Karpas-422 (cell line): ENCODE measurements at places on chromosomes 2 and 18. TPM values are rescaled to one million over a fixed set of nuclear protein-coding genes. Genes with fewer than 3 reads are reported as not detected.
A peak's percentile ranks its signal among the peaks of the same experiment; 100 is the strongest.

GRCh38 chr18:48901145-48902022, 49.4 kb downstream of the SMAD7 start:
- DNase-seq, result no peak
- no peaks in the 10 kb centered on the region for H3K36me3 ChIP-seq
- H3K4me1 ChIP-seq, result no peaks in the 10 kb centered on the region
- H3K27ac ChIP-seq, result no peak overlapping the region
- no peak overlapping the region for H3K4me3 ChIP-seq

DNA sequence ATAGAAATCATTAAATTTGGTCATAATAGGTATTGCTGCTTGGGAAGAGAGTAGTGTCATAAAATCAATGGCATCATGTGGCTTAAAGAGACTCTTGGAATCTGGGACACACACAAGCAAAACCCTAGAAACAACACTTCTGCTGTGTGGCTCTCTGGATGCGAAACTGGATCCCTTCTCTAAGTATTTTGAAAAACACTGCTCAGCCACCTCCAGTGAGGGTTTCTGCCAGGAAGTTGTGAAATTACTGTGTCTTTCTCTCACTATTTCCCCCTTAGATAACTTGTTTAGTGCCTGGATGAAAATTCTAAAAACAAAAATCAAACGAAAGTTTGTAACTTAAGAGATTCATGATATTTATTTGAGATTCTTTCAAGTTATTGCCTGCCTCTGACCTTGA, 163.8 kb downstream of the RHBDD1 start:
- no peak overlapping the region for H3K4me3 ChIP-seq
- H3K27ac ChIP-seq, result no peak overlapping the region
- no peaks in the 10 kb centered on the region for H3K36me3 ChIP-seq
- no peaks in the 10 kb centered on the region for H3K4me1 ChIP-seq
- no peaks in the 10 kb centered on the region for H3K27me3 ChIP-seq

DNA sequence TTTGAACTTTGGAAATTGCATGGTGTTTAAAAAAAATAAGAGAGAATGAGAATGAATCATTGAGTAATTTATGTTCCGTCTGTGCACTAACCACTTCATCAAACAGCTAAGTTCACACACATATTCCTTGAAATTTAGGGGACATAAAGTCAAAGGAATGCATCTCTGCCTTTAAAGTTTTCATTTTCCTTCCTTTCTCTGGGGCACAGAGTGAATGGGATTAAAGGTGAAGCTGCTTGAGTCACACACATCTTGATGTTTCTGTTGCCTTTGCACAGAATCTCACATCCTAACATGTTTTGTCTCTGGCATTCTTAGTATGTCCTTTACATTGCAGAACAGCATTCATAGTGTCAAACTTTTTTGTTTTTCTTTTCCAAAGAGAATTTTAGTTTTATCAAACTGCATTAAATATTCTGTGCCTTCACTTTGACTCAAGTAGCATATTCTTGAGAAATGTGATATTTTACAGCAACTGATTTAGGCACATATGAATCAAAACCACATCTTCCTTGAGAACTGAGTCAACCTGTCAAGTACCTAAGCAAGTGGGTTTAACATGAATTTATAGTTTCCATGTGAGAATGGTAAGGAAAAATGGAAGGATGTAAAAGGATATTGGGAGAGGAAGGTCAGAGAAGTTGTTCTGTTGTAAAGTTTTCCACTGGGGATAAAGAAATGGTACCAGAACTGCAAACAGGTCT, 169.1 kb upstream of the THUMPD2 start:
- no peaks in the 10 kb centered on the region for H3K27me3 ChIP-seq
- H3K27ac ChIP-seq, result no peak overlapping the region
- no peaks in the 10 kb centered on the region for H3K36me3 ChIP-seq
- H3K4me3 ChIP-seq, result no peak overlapping the region

DNA sequence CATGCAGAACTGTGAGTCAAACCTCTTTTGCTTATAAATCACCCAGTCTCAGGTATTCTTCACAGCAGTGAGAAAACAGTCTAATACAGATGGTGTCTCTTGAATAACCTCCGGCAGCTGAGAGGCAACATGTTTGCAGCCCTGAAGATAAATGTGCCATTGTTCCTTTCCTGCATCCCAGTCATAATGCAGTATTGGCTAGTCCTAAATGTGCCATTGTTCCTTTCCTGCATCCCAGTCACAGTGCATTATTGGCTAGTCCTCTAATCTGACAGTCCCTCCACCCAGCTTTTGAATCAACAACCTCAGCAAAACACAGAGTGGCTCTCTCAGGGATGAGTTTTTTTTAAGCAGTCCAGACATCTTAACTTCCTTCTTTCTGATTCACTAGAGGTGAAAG, 550.7 kb downstream of the RIT2 start:
- H3K27ac ChIP-seq, result no peak overlapping the region
- H3K36me3 ChIP-seq, result no peaks in the 10 kb centered on the region
- DNase-seq, result no peak
- H3K4me3 ChIP-seq, result no peak overlapping the region
- no peaks in the 10 kb centered on the region for H3K4me1 ChIP-seq
- H3K27me3 ChIP-seq, result no peaks in the 10 kb centered on the region

DNA sequence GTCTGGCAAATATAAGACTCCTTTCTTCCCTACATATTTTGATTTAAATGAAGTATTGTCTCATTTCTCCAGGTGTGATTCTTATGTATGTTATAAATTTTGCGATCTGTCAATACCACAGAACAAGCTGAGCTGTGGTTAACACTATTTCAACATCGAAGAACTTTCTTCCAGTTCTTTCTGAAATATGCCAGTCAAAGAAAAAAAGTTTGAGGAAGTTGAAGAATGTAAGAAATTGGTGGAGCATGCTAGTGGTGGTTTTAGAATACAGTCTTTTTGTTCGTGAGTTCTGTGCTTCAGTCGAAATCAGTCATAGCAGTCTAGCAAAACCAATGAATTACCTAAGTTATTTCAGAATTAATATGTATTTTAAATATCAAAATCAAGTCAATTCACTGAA, 8.6 kb upstream of the COBLL1 start:
- no peaks in the 10 kb centered on the region for H3K27me3 ChIP-seq
- H3K27ac ChIP-seq, result no peak overlapping the region
- no peak for DNase-seq
- H3K4me1 ChIP-seq, result no peaks in the 10 kb centered on the region

- DNase-seq, result no peak
- no peak overlapping the region for H3K4me3 ChIP-seq
- no peaks in the 10 kb centered on the region for H3K4me1 ChIP-seq
- no peaks in the 10 kb centered on the region for H3K27me3 ChIP-seq
- no peak overlapping the region for H3K27ac ChIP-seq
- no peaks in the 10 kb centered on the region for H3K36me3 ChIP-seq
These were observed 109.5 kb downstream of the CACNB4 start for GRCh38 chr2:151989378-151989777.

- no peaks in the 10 kb centered on the region for H3K27me3 ChIP-seq
- no peaks in the 10 kb centered on the region for H3K4me1 ChIP-seq
- H3K4me3 ChIP-seq, result no peak overlapping the region
- DNase-seq, result no peak
- no peak overlapping the region for H3K27ac ChIP-seq
These were observed 132.1 kb downstream of the MAIP1 start for GRCh38 chr2:200087451-200087850.

DNA sequence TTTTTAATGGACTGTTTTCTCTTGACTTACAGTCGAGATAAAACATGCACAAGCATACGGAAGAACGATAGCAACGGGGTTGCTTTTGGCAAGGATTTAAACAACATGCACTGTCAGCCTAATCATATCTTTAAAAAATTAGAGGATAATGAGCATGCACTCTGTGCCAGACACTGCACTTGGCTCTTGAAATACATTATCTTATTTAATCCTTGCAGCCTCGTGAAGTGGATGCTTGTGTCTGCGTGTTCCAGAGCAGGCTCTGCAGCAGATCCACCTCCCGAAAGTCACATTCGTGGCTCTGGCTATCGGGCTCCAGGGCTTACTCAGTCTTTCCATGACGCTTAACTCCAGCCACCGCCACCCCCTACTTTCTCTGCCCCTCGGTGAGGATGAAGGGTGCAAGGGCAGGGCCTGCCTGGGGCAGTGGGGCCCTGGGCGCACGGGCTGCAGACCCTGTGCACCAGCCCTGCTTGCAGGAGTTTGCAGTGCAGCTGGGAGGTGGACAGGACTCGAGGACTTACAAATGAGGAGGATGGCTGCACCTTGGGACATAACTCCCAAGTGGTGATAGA, 61.7 kb downstream of the ACKR3 start:
- no peak overlapping the region for H3K27ac ChIP-seq
- no peaks in the 10 kb centered on the region for H3K27me3 ChIP-seq
- no peak overlapping the region for H3K4me3 ChIP-seq
- H3K4me1 ChIP-seq, result no peaks in the 10 kb centered on the region
- no peak for DNase-seq
- H3K36me3 ChIP-seq, result no peaks in the 10 kb centered on the region

DNA sequence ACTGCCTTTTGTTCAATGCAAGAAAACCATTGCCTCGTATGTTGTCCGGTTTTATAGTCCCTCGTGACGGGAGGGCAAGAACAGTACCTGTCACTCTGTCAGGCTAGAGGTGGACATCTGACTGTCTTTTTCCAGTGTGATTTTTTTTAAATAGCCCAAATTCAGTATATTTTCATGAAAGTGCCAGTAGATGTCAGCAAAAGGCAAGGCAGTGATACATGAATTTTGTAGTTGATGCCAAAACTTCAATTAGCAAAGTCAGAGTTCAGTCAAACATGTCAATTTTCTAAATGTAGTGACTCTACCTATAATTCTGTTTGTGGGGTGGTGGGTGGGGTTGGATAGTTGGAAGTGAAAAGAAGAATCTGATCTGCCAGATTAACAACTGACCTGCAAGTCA, 296.0 kb upstream of the MC4R start:
- H3K4me3 ChIP-seq, result no peak overlapping the region
- H3K4me1 ChIP-seq, result no peaks in the 10 kb centered on the region
- H3K27me3 ChIP-seq, result no peaks in the 10 kb centered on the region
- H3K27ac ChIP-seq, result no peak overlapping the region
- H3K36me3 ChIP-seq, result no peaks in the 10 kb centered on the region
- no peak for DNase-seq

DNA sequence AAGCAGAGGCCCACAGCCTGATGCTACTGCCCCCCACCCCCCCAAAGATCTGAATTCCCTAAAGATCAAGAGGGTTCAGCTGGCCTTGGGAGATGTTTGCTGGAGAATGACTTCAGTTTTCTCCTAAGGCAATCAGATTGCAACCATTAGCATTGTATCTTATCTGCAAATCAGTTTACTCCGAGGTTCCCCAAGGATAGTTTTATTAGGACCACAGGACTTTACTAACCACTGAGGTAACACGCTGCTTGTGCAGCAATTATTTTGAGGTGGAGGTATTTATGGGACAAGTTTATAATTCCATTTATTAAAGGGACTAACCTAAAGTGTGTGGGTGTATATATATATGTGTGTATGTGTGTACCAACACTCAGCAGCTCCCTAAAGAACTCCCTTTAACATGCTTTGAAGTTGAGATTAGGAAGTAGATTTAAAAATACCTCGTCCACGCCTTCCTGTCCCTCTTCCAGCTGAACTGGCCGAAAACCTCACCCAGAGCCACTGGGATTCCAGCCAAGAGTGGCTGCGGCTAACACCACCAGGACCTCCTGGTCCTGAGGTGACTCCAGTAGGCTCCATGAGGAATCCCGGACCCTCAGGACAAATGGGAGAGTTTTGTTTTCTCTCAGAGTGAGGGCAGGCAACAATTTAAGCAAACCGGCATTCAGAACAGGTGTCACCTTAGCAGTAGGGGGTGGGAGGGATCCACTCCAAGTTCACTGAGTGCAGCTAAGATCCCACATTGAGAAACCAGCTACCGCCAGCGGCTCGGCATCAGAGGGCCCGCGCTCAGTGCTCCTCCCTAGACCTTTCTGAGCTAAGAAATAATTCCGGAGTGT, 3.0 kb upstream of the DLX1 start:
- peaks cover 27% of the 10 kb centered on the region for H3K4me1 ChIP-seq
- no peak overlapping the region for H3K4me3 ChIP-seq
- no peaks in the 10 kb centered on the region for H3K27me3 ChIP-seq
- H3K36me3 ChIP-seq, result no peaks in the 10 kb centered on the region
- no peak for DNase-seq
- H3K27ac ChIP-seq, result no peak overlapping the region

DNA sequence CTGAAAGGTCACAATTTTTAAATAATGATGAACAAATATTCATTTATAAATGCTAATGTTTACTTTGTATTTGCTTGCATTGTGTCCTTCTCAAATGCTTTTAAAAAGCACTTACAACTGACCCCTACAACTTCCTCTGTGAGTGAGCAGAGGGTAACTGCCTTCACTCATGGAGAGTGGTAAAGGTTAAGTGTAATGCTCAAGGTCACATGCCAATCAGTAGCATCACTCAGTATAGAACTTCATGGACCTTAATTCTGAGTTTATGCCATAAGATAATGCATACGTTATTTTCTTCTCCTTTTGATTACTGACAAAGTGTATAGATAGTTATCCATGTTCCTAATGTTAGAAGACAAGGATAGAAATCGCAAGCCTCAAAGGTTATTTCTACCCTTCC, 91.8 kb upstream of the SERTAD2 start:
- DNase-seq, result peak; percentile 77
- H3K36me3 ChIP-seq, result peaks cover 4% of the 10 kb centered on the region
- peak overlapping the region; percentile 25; the same call in 1 of the 2 replicates for H3K4me3 ChIP-seq
- peaks cover 78% of the 10 kb centered on the region for H3K4me1 ChIP-seq

- no peaks in the 10 kb centered on the region for H3K36me3 ChIP-seq
- H3K4me1 ChIP-seq, result no peaks in the 10 kb centered on the region
- H3K4me3 ChIP-seq, result no peak overlapping the region
- no peak overlapping the region for H3K27ac ChIP-seq
- DNase-seq, result no peak
These were observed 53.0 kb downstream of the PIEZO2 start for GRCh38 chr18:11096411-11096810.

DNA sequence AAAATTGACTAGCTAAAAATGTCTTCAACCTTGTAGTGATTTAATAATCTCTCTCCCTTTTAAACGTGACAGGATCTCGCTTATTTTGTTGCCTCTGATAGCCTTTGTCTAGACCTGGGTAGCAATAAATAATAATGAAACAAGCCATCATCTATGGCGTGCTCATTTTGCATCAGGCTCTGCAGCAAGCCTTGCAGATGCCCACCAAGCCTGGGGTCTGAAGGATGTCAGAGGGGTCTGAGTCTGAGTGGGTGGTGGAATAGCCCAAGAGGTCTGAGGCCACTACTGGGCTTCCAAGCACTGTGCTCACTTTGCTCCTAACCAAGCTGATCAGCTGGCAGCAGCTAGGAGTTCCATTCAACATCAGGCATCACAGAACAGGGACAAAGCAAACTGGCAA, 109.4 kb downstream of the GYPC start:
- no peak overlapping the region for H3K4me3 ChIP-seq
- H3K4me1 ChIP-seq, result no peaks in the 10 kb centered on the region
- H3K36me3 ChIP-seq, result no peaks in the 10 kb centered on the region
- no peak overlapping the region for H3K27ac ChIP-seq

- H3K27ac ChIP-seq, result no peak overlapping the region
- DNase-seq, result no peak
- no peaks in the 10 kb centered on the region for H3K27me3 ChIP-seq
- no peak overlapping the region for H3K4me3 ChIP-seq
These were observed 40.7 kb downstream of the SLC4A1AP start for GRCh38 chr2:27704342-27704876.

The PLEK gene
- total RNA-seq, result 224 and 232 TPM in 2 replicates

The UXS1 gene
- 3.7 and 8.4 TPM in 2 replicates for total RNA-seq
